ENCODE measurements at places on chromosomes 11 and 22.

GRCh38 chr11:34204396-34205279 lies 99.2 kb downstream of the NAT10 start:
- no peak for DNase-seq

DNA sequence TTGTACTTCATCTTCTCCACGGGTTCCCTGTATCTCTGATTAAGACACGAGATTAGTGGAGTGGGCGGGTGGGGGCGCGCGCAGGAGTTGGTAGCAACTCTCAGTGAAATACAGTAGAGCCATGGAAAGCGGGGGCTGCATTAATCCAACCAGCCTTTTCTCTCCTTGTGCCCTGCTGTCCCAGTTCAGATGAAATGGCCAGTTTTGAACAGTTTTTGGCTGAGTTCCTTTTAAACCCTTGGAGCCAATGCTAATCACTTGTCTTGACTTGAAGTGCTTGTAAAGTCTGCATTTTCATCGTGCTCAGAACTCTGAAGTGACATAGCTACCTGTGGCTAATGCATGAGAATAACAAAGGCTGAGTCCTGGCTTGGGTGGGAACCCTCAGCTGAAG lies 734 bp upstream of the TMEM123 start:
- DNase-seq, result no peak

DNA sequence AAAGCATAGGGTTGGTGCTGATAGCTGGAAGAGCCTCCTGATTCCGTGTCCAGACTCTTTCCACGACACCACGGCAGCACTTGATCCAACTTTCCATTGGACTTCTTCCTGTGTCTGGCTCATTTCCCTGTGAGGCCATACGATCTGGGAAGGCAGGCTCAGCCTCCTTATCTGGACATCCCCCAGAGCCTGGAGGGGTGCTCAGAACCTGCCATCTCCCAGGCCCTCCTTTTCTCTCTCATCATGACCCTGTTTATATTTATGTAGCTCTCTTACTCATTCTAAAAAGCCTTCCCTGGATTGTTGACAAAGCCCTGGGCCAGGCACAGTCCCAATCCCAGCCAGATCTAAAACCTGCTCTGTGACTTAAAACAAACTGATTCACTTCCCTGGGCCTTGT lies 7.8 kb upstream of the BCL9L start:
- DNase-seq, result no peak

GRCh38 chr11:33063326-33063881 lies 24.0 kb downstream of the TCP11L1 start:
- DNase-seq, result no peak

DNA sequence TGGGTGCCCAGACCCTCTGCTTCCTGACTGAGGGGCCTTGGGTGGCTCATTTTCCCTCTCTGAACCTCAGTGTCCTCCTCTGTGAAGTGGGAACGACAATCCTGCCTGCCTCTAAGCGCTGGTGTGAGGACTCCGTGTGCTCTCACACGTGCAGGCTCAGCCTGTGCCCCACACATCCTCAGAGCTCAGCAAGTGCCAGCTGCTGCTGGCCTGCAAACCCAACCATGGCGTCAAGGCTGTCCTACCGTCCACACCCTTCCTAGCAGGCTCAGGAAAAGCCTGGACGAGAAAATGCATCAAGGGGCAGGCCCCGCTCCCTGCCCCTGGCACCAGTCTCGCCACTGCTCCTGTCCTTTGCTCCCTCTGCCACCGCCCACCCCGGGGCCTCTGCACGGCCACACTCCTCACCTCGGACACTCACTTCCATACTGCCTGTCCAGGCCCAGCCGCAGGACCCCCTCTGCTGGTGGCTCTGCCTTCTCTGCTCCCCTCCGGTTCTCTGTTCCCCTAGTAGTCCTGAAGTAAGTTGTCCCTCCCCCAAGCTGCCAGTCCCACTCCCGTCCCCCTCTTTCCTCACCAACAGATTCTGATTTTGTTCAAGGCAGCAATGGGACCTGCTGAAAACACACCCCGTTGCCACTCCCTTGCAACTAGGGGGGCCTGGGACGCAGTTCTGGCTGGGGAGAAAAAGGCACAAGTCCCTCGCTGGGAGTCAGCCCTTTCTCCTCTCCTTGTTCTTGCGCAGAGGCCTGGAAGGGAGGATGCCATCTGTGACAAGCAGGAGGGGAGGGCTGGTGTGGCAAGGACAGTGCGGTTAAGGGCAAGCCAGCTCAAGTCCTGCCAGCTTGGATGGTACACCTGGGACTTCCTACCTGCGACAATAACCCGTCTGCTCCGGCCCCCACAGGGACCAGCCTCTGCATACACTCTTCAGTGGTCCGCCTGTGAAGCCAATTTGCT lies 62.2 kb downstream of the ARFGAP3 start:
- DNase-seq, result no peak

GRCh38 chr11:4577761-4578160 lies 3.8 kb upstream of the OR52I2 start:
- DNase-seq, result no peak

DNA sequence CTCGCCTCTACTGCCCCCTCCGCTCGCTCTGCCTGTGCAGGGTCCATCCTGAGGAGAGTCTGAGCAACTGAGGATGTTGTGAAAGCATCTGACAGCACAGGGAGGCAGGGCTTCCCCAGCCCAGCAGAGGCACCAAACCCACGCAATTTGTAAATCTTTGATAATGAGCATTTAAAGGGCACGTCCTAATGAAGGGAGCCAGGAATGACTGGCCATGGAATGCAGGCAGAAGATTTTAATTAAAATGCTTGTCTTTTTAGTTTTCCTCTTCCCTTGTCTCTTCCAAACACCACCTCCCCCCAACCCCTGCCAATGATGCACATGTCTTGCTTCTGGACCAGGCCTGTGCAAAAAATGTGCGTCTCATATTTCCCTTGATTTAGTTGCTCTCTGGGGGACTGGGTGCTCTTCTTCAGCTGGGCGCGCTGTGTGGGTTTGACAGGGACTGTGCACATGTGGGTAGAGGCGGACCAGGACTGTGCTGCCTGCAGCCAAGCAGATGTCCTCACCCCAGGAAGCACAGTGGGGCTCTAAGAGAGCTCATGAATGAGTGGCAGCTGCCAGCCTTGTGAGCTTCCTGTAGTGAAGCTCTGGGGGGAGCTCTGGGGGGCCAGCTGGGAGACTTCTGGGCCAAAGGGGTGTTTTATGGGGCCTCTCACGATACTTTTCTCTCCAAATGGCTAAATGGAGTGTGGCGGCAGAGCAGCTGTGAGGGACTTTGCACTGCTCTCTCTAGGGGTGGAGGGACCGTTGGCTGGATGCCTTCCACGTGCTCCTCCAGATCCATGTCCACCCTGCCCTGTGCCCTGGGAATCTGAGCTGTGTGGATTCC lies 273.5 kb downstream of the ST3GAL4 start:
- DNase-seq, result no peak

DNA sequence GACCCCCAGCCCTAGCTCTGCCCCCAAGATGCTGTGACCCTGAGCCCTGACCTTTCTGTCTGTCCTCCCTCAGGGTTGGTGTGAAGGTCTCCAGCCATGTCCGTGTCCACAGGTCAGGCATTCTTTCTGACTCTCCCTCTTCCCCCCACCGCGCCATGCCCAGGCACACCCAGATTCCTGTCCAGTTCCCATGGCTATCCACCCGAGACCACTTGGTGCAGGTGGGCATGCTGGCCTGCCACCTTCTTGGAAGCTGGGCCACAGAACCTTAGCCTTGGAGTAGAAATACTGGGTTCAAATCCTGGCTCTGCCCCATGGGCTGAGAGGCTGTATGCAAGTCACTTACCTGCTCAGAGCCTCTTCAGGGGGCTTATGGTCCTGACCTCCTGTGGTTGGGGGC lies 2.3 kb upstream of the PLCB3 start:
- no peak for DNase-seq

GRCh38 chr11:31722754-31723153 lies 88.4 kb downstream of the PAX6 start:
- no peak for DNase-seq

DNA sequence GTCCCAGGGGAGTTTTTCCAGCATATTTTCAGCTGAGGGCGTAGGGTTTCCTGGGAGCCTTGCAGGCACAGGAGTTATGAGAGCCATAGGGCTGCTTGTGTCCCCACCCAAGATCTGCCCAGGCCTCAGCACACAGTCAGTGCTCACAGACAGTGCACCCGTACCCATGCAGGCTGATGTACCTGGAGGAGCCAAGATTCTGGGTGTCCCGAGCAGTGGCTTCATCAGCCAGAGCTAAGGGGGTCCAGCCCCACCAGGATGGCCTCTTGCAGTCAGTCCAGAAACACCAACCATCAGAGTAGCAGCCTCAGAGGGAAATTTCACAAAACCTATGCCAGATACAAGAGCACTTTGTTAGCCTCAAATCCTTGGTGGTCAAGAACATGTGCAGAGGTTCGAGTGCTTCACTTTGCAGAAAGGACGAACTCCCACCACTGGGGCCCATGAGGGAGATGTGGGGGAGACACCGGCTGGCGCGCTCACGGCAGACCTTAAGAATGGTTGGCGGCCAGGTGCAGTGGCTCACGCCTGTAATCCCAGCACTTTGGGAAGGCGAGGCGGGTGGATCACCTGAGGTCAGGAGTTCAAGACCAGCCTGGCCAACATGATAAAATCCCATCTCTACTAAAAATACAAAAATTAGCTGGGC lies 43.8 kb upstream of the RTL6 start:
- DNase-seq, result no peak

DNA sequence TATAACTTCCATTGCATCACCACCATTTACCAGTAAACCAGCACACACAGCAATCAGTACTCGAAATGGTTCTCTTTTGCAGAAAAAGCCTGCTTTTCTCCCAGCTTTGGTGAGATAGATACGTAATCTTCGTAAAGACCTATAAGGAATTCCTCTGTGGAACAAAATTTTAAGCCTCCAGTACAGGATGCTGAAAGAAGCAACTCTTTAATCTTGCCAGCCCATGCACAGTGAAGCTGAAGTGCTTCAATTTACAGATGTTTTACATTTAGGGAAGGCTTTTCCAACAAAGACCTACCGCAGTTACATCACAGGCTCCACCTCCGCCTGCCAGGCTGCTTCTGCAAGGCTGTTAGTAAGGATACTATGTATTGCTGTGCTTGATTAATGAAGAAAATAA lies 1.9 kb downstream of the ELMOD1 start:
- DNase-seq, result no peak

- DNase-seq, result no peak
These were observed 4.6 kb downstream of the MN1 start for GRCh38 chr22:27796829-27797519.

DNA sequence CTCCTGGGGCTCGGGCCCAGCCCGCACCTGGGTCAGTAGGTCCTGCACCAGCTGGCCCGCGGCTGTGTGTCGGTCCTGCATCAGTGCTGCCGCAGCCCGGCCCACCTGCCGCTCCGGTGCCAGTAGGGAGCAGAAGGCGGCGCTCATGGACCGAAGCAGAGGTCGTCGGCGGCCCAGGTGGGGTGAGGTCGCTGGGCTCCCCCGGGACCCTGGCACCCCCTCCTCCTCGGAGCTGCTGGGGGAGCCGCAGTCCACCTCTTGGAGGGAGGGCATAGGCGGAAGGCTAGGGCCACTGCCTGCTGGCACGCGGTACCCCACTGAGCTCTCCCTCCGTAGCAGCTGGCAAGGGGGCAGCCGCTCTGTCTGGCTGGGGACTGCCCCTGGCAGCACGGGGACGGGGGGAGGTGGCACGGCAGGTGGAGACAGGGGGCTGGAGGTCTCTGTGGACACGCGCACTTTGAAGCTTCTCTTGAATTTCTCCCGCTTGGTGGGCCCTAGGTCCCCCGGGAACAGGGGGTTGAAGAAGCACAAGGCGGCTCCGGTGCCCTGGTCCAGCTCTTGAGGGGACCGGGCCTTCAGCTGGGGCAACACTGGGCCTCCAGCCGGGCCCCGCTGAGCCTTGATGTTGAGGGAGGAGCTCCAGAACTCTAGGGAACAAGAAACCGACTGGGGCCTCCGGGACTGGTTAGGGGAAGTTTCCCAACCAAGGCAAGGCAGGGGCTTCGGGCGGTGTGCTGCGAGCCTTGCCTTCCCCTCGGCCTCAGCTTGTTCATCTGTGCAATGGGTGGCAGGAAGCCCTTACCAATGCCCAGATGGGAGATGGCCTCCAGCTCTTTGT lies 1.4 kb downstream of the RIN1 start:
- no peak for DNase-seq

- no peak for DNase-seq
These were observed 12.4 kb downstream of the C1QTNF6 start for GRCh38 chr22:37175414-37176281.

GRCh38 chr22:20091690-20092476 lies 11.8 kb downstream of the DGCR8 start:
- DNase-seq, result no peak

- DNase-seq, result no peak
These were observed 35.6 kb upstream of the ADORA2A start for GRCh38 chr22:24391836-24392217.

DNA sequence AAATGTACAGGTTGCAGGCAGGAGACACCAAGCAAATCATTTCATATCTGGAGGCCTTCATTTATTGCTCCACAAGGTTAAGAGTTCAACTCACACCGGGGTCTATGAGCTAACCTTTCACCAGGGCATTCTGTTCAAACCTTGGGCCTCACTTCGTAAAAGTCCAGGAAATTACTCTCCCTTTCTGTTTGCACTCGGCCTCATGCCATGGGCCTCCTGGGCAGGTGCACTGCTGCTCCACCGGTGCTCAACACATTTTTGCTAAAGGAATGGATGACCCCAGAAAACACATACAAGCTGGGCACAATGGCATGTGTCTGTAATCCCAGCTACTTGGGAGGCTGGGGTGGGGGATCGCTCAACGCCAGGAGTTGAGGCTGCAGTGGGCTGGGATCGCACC lies 16.6 kb upstream of the RRP7A start:
- DNase-seq, result no peak

GRCh38 chr11:127649071-127649470 lies 648.5 kb upstream of the KIRREL3 start:
- no peak for DNase-seq

GRCh38 chr11:115317277-115318185 lies 186.7 kb downstream of the CADM1 start:
- DNase-seq, result no peak

- no peak for DNase-seq
These were observed 6.1 kb upstream of the CD82 start for GRCh38 chr11:44559207-44559939.

- DNase-seq, result no peak
These were observed 21.4 kb downstream of the KIAA1671 start for GRCh38 chr22:24973872-24974271.

DNA sequence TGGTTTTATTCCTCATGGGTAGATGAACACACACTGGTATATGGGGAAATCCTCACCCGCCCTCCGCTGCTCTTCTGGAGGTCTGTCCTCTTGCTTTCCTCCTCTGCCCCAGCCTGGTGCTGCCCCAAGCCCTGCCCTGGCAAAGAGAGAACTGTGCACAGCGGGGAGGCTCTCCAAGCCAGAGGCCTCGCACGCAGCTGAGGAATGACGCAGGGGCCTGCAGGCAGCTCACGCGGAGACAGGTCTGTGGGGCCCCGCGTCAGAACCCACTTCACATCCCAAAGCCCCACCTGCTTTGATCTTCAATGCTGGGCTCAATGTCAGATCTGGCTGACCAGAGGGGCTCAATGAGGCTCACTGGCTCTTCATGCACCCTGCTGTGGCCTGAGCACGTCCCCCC lies 10.0 kb downstream of the GATD1 start:
- DNase-seq, result no peak

DNA sequence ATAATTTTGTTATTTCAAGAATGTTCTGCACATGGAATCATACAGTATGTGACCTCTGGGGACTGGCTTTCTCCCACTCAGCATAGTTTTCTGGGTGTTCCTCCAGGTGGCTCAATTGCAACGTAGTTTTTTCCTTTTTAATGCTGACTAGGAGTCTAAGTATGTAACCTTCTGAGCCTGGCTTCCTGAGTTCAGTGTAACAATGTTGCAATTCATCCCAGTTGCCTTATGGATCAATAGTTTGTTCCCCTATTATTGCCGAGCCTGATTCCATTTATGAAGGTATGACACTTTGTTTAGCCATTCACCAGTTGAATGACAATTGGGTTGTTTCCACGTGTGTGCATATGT lies 128.3 kb downstream of the CRYBB2 start:
- no peak for DNase-seq

All from activated CD4-positive, CD25-positive, alpha-beta regulatory T cell treated with anti-CD3 and anti-CD28 coated beads, Interleukin-2, amount 50 U/mL, for 72 hours (primary cell).